ENCODE measurements at places on chromosomes 11 and 22. TPM values are rescaled to one million over a fixed set of nuclear protein-coding genes. Genes with fewer than 3 reads are reported as not detected.

The NCF4 gene
- total RNA-seq: not detected

The IGLL5 gene
- not detected for total RNA-seq

The C11orf16 gene
- not detected for total RNA-seq

The DDX25 gene
- total RNA-seq: 7.5 TPM

The YPEL1 gene
- 11.5 TPM for total RNA-seq

The NOX4 gene
- total RNA-seq: 11.5 TPM

The NAALADL1 gene
- total RNA-seq: not detected

The ALX4 gene
- not detected for total RNA-seq

The DSCAML1 gene
- total RNA-seq: 3.8 TPM

The LRRC32 gene
- 22.0 TPM for total RNA-seq

The MRGPRX3 gene
- total RNA-seq: 0.21 TPM

The GAL3ST3 gene
- 0.87 TPM for total RNA-seq

The RIMBP3C gene
- 0.18 TPM for total RNA-seq

The P2RY6 gene
- 0.74 TPM for total RNA-seq

The HMOX1 gene
- total RNA-seq: 17.5 TPM

GRCh38 chr11:67382276-67383136 lies 9.1 kb upstream of the CLCF1 start:
- peak; percentile 88 for DNase-seq

GRCh38 chr22:49686495-49687219 lies 141.0 kb downstream of the BRD1 start:
- no peak for DNase-seq

- no peak for DNase-seq
These were observed 38.4 kb upstream of the ETS1 start for GRCh38 chr11:128625746-128626145.

DNA sequence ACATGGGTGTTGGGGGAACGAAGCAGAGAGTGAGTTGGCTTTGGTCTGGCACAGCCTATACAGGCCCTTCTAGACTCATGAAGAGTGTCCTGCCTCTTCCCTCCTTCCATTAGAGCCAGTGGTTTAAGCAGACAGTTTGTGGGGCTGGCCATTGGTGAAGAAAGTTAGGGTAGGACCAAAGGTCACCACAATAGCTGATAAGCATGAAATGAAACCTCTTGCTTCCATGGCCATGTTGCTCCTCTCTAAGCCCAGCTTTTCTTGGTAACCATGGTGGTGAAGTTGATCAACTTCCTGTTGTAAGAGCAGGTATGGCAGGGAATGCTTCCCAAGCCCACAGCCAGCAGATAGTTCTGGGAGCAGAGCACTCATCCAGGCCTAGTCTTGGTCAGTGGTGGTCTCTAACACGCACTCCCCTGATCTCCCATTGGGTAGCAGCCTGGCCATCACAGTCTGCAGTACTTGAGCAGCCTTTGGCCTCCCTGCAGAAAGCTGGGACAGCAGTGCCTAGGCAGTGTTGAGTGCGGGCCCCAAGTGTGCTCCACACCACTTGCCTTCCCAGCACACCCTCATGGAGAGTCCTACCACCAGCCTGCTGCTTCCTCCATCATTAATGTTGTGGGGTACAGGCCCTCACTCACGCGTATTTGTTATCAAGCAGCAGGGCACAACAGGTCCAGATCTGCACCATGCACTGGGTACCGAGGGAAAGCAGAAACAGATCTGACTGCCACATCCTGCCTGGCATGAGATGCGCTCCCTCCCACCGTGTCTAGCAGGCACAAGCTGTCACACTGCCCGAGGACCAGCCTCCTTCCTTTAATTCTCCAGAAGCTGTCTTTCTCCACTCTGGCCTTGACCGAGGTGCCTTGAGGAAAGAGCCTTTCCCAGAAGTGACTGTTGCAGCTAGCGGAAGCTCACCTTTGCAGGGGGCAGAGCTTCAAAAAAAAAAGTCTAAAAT lies 65.8 kb upstream of the SUSD2 start:
- DNase-seq: no peak

GRCh38 chr11:111402411-111402810 lies 23.3 kb upstream of the POU2AF1 start:
- no peak for DNase-seq

DNA sequence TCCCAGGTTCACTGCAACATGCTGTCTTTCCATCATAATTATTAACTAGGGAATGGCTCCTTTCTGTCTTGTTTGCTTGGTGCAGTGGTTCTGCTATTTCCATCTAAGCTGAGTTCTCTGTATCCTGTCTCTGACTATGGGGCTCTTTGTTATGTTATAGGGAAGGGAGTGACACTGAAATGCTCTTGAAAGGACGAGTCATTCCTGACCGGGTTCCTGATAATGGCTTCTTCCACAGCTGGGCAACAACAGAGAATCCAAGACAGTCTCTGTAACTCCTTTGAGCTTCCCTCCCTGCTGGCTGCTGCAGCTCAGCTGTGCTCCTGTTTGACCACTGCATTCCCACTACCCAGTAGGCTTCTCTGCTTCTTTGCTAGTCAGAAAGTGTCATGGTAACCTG lies 24.1 kb downstream of the OR2AT4 start:
- DNase-seq: no peak

DNA sequence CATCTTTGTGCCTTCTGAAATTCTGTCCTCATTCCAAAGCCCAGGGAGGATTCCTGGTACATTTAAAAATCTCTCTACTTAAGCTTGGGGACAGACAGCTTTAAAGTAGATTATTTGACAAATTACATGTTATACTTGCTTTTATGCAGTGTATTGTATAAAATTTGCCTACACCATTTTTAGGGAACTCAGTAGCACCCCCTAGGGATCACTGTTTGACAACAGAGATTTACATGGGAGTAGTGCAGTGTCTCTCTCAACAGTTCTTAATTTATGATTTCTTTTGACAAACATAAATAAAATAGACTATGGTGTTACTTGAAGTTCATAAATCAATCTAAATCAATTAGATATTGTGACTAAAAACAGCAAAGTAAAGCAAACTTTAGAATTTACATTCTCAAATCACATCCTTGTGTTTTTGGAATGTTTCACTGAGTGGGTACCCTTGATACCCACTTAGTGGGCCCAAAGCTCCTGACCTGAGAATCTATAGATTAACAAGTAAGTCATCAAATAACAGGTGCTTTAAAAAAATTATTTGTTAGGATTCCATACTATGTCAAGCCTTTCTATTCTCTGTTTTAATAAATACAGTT lies 428.8 kb downstream of the DYNC2H1 start:
- peak; percentile 11 for DNase-seq

DNA sequence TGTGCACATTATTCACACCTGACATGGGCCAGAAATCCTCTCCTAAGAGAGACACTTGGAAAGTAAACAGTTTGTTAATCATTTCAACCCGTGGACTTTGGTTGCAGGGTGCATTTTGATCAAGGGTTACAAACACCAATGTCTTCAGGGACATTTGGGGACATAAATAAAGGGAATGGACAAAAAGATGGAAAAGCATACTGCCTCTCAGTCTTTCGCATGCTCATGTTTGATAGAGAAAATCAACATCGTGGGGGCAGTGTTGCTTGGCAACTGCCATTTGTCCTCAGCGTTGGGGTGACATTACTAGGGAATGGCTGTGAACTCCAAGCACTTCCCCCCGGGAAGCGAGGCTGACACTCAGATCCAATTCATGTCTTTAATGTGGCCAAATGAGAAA lies 114.7 kb upstream of the OR4B1 start:
- DNase-seq: no peak

- DNase-seq: no peak
These were observed 248.9 kb upstream of the NARS2 start for GRCh38 chr11:78823588-78823987.

GRCh38 chr11:63146581-63146980 lies 2.6 kb upstream of the SLC22A24 start:
- DNase-seq: no peak

GRCh38 chr22:26553056-26553752 lies 36.7 kb downstream of the TPST2 start:
- no peak for DNase-seq

GRCh38 chr11:69572233-69572860 lies 68.6 kb upstream of the CCND1 start:
- no peak for DNase-seq

DNA sequence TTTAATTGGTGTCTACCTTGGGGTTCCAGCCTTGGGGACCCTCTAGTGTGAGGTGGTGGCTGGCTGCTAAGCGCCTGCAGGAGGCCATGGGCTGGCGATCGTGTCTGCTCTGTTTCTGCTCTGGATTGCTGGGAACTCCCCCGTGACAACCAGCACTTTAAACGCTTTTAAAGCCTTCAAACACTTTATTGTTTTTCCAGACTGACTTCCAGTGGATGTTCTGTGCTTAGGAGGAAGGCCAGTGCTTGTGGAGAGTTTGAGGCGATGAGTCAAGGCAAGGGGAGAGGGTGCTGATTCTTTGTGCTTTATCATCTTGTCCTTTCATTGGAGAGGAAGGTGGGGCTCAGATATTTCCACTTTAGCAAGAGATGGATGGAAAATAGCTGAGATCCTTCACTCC lies 81.6 kb downstream of the FLI1 start:
- DNase-seq: no peak

- DNase-seq: no peak
These were observed 82.1 kb downstream of the USP47 start for GRCh38 chr11:11923828-11924227.

GRCh38 chr11:47337229-47337924 lies 15.1 kb downstream of the MYBPC3 start:
- no peak for DNase-seq

DNA sequence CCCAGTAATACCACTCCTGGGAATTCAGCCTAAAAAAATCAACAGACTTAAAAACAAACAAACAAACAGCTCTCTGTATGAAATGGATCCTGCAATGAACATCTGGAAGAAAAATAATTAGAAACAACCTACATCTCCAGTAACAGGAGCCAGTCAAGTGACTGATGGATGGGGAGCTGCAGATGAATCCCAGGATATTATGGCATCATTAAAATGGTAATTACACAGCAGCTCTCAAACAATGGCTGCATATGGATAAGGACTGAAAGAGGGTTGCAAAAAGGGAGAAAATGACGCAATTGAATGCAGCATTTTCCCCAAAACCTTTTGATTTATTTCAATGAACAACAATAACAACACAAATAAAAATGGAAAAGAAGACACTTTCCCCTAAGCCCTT lies 4.1 kb downstream of the NPTXR start:
- DNase-seq: no peak

DNA sequence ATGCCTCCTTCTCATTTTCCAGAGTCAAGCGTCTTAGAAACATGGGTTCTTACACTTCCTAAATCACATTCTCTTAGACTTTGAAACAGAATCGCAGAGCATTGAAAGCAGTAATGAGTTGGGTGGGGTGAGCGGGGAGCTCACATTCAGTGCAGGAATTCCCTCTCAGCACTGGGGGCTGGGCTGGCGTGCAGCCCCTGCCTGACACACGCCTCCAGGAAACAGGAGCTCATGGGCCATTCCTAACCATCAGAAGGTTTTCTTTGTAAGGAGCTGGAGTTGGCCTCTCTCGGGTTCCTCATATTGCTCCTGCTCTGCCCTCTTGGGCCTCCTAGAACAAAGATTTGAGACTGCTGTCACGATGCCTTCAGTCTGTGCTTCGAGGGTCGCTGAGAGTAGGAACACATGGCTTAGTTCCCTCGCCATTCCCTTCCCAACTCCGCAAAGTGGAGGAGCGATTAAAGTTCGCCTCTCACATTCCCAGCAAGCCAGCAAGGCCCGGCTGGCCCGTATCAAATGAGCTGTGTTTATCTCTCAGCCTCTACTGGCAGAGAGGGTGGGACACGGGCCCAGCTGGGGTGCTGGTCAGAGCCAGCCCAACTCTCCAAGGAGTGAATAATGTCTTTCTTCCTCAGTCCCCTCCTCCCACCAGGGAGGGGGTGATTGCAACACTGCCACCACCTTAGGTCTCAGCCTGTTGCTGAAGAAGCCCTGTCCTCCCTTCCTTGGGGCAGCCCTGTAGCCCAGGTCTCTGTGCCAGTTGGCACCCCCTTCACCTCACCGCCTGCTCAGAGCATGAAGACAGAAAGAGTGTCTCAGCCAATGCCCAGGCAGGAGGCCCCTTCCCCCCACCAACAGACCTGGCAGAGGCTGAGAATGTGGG lies 10.4 kb downstream of the CHRDL2 start:
- no peak for DNase-seq

GRCh38 chr11:856397-856796 lies 13.7 kb downstream of the TSPAN4 start:
- DNase-seq: no peak

DNA sequence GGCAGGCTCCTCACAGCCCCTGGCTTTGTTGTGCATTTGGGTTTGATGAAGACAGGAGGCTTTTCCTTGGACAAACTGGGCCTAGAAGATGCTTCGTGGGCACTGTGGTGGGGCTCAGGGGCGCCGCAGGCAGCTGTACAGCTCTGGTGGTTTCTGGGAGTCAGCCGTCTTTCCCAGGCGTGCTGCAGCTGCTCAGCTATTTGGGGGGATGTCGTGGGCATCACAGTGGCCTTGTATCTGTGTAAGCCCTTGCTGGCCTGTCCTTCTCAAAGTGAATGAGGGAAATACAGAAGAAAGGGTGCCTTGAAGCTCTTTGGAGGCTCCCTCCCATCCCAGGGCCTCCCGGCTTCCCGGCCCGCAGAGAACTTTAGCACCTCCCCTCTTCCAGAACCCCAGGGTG lies 89.5 kb downstream of the TBC1D22A start:
- no peak for DNase-seq

DNA sequence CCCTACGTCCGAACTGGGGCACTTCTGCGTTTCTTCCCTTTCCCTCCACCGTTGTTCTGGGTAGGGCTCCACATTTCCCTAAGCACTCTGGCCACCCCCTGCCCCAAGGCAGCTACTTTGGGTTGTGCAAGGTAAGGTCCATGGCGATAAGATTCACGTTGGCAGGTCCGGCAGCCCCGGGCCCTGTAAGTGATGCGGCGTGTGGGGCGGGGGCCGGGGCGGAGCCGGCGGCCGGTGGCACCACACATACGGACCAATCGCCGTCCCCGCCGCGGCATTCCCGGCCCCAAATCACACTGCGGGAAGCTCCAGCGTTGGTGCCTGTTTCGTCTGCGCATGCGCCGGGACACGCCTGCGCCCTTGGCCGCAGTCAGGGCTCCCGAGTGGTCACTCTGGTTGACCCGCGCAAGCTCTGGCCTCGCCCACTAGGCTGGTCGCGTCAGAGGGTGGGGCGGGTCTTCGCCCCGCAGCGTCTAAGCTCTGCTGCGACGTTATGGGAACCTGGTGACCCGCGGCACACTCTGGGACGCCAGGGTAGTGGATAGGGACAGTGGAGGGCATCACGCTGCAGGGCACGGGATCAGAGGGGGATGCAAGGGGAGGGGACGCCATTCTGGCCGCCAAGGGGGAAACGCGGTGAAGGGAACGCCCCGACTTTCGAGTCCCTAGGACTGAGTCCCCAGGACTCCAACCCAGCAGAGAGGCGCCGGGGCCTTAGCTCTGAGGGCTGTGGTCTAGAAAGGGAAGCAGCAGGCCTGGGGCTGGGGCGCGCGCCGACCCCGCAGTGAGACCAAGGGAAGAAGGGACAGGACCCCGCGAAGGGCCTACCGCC lies 1.6 kb downstream of the FADS1 start:
- peak; percentile 95 for DNase-seq

GRCh38 chr11:103794262-103794661 lies 242.2 kb upstream of the DDI1 start:
- no peak for DNase-seq

- no peak for DNase-seq
These were observed 9.6 kb downstream of the CDPF1 start for GRCh38 chr22:46240506-46240905.

Data from endothelial cell (in vitro differentiated cells).